NCI-H2029 treated with DMSO at 0.1 percent for 48 hours (cell line): ENCODE measurements at places on chromosomes 13 and 19.

GRCh38 chr19:31613683-31614219 lies 264.5 kb upstream of the TSHZ3 start:
- no peak for DNase-seq

- DNase-seq, result no peak
Measured at GRCh38 chr13:51518827-51519226, 65.4 kb upstream of the WDFY2 start.

GRCh38 chr13:53301449-53301848 lies 272.8 kb downstream of the OLFM4 start:
- DNase-seq, result no peak

GRCh38 chr13:102680842-102681740 lies 13.8 kb downstream of the METTL21C start:
- no peak for DNase-seq

- DNase-seq, result no peak
Measured at GRCh38 chr13:41985788-41986508, 25.0 kb upstream of the VWA8 start.

DNA sequence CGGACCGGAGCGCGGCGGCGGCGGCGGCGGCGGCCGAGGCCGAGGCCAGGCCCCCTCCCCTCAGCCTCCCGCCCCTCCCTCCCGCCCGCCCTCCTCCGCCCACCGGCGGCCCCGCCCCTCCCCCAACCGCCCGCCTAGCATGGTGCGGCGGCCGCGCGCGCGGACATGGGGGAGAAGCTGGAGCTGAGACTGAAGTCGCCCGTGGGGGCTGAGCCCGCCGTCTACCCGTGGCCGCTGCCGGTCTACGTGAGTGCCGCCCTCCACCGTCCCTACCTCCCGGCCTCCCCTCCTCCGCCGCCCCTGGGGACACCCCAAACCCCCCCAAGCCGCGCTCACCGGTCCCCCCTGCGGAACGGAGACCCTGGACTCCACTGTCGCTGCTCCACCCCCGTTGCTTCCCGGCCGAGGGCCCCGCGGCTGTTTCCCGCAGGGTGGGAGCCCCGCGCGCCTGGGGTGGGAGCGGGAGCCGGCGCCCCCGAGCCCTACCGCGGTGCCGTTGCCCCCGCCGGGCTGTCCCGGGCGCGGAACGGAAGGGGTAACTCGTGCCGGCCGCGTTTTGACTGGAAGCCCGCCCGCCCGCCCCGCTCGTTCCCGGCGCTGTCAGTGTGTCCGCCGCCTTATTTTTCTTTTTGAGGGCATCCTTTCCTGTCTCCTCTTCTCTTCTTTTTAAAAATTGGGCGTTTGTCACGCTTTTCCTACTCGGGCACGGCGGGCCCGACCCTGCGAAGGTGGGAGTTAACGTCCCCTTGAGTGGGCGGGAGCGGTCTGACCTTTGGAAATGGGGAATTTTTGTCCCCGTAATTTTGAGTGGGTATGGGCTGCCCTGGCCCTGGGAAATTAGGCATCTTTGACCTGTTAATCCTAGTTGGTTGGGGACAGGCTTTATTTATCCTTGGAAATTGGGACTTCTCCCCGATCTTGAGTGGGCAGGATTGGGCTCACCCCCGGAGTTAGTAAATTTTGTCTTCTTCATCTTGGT lies 576 bp downstream of the DOT1L start:
- DNase-seq, result no peak

DNA sequence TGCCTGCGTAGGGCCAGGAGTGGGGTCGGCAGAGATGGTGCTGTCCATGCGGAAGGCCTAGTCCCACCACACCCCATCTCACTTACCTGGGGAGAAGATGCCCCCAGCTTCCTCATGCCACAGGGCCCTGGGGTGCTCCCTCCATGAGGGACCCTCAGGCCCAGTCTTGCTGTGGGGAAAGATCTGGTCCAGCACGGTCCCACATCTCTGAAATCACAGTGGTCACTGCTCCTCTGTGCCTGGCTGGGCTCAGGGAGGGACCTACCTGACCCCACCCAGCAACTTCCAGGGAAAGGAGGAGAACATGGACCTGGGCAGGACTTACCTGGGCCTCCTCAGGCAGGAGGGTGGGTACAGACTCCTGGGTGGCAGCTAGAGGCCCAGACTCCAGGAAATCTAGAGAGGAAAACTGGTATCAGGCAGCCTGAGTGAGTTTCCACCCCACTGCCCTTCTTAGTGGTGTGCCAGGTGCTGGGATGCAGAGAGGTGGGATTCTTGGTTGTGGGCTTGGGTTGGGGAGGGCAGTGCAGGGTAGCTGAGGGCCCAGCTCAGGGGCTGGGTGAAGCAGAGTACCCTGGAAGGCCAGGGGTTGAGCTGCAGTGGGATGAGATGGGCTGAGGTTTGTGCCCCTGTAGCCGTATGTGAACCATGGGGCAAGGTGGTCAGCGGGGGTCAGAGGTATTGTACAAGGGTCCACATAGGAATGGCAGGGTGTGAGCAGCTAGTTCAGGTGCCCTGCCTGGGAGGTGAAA lies 3.8 kb downstream of the MZF1 start:
- DNase-seq, result no peak

DNA sequence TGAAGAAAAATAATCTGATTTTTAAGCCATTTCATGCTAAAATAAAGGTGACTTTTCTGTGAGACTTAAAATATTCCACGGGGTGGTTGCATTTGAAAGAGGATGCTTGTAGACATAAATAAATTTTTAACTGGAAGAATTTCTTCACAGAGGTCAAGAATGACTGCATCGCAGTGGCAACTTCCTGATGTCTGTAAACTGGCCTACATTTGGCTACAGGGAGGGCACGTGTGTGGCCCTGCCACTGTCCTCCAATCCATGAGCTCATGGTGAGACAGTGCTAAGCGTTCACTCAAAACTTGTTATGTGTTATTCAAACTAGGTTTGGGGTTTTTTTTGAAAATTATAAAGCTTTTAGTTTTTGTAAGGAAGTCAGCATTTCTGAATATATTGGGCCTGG lies 1089.3 kb downstream of the EFNB2 start:
- DNase-seq, result no peak
